ENCODE measurements at places on chromosomes 11 and 22.
A peak's percentile ranks its signal among the peaks of the same experiment; 100 is the strongest.

GRCh38 chr22:20206709-20207215 is 55.9 kb upstream of the CCDC188 start:
- DNase-seq: no peak

DNA sequence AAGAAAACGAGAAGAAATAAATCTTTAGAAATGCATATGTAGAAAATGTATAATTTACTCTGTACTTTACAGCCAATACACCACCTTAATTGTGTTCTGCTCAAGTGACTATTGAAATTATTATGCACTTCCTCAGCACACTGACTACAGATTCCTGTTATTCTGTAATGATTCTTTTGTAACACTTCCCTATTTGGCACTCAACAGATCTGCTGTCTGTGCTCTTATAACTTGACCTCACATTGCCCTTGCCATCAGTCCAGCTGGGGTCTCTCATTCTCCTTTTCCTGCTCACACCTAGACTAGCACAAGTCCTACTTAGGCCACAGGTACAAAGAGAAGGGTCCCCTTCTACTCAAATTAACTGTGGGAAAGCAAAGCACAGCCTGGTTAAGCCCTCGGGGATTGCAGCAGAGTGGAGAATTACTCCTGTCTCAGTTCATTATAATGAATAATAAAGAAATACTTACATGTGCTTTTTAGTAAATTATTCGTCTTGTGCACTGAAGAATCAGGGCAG is 860.4 kb downstream of the OPCML start:
- no peak for DNase-seq

DNA sequence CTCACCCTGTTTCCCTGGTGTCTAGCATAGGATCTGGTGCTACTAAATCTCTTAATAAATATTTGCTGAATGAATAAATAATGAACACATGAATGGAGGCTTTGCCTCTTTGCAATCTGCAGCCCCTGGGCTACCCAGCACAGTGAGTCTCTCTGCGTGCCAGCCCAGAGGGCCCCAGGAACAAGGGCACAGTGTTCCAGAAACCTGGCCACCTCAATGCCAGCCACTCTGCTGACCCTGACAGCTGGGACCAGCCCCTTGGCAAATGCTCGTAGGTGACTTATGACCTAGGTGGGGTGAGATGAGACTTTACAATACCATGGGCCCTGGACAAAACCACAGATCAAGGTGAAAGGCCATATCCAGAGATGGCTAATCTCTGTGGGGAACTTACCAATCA is 31.6 kb downstream of the UQCR10 start:
- no peak for DNase-seq

DNA sequence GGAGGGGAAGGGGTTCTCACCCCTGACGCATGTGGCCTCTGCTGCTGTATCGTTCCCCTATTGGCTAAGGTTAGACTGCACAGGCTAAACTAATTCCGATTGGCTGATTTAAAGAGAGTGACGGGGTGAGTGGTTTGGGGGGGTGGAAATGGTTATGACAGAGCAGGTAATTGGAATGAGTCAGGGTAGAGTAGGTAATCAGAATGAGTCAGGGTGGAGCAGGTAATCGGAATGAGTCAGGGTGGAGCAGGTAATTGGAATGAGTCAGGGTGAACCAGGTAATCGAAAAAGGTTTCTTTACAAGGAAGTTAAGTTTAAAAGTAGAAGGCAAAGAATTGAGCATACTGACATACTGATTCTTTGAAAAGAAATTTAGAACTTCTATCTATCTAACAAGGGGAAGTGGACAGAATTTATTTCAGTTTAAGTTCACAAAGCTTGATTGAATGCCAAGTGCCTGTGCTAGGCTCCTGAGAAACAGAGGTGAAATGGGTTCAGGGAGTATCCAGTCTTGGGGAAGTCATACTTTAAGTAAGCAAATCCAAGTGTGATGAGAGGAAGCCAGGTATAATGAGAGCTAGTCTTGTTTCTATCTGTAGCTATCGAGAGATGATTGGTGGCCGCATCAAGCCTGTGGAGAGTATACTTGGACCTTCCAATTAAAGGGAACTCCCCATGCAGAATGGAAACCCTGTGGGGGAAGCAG is 58.0 kb downstream of the C11orf91 start:
- no peak for DNase-seq

- DNase-seq: no peak
Observed at GRCh38 chr22:44202261-44202789, 21.6 kb downstream of the PARVG start.

DNA sequence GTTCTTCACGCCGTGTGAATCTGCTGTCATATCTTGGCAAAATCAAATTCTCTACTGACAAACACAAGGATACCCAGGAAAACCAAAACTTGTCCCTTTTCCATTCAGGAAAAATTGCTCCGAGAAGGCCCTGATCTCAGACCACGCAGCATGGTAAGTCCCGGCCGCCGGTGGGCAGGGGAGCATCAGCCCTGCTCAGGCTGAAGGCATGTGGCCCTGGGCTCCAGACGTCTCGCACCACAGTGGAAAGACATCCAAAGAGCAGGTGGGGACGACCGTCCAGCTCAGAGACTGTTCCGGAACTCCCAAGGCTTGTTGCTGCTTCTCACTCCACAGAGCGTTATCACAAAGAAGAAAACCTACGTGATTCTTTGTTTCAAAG is 29.8 kb downstream of the TOLLIP start:
- DNase-seq: no peak

DNA sequence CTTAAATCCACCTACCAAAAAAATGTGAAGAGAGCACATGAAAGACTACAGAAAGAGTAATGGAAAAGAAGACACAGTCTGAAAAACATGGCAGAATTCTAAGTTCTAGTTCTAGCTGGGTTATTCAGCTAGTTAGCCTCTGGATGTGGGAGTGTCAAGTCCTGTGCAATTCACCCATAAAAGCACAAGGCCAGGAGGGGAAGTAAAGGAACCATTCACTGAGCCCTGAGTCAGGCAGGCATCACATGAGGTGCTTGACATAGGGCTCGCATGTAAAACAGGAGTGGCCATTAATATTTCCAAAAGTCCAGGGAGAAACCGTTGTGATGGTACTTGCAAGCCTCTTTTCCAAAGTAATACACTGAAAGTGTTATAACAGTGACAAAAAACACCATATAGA is 103.7 kb downstream of the GAB2 start:
- no peak for DNase-seq

- no peak for DNase-seq
Observed at GRCh38 chr22:47651216-47651987, 889.0 kb downstream of the TBC1D22A start.

DNA sequence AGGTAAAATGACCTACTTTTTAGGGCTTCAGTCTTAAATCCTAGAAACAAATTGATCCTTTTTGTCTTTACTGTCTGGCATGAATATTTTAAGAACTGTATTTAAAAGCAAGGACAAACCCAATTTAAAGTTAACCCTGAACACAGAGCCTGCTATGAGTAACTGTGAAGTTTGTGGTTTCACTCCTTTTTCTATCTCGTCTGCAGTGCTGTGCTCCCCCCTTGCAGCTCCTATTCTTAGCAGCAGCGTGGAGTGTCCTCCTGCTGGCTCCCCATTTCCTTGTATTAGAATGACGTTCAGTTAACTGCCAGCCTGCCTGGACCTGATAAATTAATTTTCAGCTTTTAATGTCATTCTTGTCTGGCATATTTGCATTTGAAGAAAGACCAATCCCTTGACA is 40.0 kb upstream of the LRRC4C start:
- no peak for DNase-seq

- DNase-seq: no peak
Observed at GRCh38 chr22:49687786-49688515, 139.7 kb downstream of the BRD1 start.

- no peak for DNase-seq
Observed at GRCh38 chr11:70220920-70221319, 17.8 kb downstream of the FADD start.

DNA sequence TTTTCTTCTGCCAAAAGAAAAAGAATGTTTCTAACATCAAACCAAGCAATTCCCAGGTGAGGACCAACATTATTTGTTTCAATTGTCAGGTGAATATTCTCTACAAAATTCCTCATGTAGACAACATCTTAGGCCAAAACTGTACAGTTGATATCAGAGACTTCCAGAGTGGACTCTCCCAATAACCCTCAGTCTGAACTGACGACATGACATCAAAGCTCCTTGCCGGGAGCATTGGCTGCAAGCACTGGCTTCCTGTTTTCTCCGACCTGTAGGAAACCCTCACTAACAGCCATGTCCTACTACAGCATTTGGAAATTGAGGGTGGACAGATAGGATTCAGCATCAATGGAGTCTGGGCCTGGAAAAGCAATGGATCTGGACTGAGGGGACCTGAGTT is 30.5 kb upstream of the MRGPRX1 start:
- DNase-seq: no peak

DNA sequence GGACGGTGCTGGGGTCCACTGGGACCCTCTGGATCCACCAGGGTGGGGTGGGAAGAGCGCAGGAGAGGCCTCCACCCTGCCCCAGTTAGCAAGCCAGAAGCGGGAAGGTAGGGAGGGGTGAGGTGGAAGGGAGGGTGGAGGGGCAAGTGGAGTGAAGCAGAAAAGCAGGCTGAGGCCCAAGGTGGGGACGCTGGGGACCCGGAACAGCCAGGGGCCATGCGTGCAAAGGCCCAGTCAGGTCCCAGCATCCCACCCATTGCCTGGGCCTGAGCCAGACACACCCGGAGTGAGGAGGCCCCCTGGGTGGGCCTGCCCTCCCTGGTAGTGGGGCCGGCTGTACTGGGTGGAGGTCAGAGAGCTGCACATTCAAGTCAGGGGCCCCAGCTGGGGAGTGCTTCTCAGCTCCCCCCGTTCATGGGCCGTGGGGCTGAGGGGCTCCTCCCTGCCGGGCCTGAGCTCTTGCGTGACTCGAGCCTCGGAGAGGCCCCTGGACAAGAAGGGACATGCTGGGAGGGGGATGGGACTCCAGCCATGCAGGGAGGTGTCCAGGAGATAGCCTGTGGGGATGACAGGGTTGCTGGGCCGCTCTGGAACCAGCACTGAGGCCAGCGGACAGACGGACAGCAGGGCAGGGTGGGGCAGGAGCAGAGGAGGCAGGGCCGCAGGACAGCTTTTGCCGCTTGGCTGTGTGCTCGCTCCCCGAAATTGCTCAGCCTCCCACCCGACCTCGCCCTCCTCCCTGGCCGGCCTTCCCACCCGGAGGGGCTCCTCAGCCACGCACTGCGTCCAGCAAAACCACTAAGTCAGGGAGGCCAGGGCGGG is 7.7 kb downstream of the TNNT3 start:
- DNase-seq: peak; percentile 34

GRCh38 chr11:98616098-98616655 is 404.6 kb upstream of the CNTN5 start:
- no peak for DNase-seq

- no peak for DNase-seq
Observed at GRCh38 chr11:19777377-19778102, 64.9 kb downstream of the NAV2 start.

DNA sequence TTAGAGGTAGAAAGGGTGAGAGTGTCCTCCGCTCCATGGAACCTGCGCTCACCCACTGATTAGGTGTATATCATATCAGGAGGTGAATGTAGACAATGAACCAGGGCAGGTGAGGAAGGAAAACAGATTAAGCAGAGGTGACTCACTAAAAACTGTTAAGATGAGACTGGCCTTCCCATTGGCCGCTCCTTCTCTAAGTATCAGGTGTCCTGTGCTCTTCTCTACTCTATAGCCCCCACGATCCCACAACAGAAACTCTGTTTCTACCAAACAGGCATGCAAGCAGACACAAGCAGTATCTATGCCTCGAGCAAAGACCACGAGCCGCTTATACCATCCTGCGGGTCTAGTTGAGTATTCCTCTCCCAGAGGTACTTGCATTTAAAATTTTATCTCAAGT is 103.1 kb downstream of the SNX19 start:
- DNase-seq: no peak

GRCh38 chr11:68924073-68924925 is 20.6 kb downstream of the IGHMBP2 start:
- DNase-seq: no peak

GRCh38 chr11:65611758-65612603 is 2.0 kb downstream of the MAP3K11 start:
- DNase-seq: no peak

DNA sequence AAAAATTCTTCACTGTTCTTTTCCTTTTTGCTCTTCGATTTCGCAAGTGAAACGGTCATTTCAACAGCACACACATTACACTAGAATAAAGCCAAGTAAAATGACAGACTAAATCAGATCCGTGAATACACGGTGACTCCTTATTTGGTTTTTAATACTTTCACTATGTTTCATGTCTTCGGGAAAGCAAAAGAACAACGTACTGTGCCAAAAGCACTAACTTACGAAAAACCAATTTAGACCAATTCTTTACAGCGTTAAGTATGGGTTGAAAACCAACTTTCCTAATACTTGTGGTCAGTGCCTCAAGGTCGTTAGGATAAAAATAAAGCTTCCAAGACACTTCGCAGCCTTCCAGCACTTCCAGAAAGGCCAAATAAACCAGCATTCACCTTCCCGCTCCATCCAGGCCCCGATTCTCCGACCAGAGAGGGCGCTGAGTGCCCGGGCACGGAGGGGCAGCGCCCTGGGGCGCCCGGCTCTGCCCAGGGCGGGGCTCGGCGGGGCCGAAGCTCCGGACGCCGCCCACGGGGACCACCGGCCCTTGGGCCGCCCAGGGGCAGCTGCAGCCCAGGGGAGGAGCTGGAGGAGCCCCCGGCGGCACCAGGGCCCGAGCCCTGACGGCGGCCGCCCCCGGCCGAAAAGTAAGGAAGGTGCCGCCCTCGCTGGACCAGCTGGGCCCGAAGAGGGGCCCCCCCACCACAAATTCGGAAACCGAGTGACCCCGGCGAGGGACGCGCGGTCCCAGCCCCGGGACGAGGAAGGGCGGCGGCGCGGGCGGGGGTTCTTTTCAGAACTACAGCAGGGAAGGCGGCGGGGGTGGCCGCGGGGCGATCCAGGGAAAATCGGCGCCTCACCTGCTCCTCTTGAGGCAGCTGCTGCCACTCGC is 499 bp downstream of the ATL3 start:
- DNase-seq: peak; percentile 15

All from renal pelvis (tissue), 12 donors.